ENCODE measurements at places on chromosomes 2 and 18. TPM values are rescaled to one million over a fixed set of nuclear protein-coding genes. Genes with fewer than 3 reads are reported as not detected.

DNA sequence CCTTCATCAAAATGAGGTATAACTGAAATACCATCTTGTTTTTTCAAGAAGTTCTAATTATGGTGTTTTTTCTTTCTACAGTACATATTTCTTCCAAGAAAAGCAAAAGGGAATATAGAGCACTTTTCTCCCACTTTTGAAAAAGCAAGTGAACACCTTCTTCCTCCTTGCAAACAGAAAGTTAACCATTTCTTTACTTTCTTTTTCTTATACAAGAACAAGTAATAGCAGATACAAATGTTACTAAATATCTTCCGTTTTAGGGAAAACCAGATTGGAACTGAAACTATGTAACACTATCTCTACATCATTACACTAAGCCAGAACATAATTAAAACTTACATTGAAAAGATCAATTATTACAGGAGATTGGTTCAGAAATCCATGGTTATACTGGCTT lies 44.0 kb downstream of the COBLL1 start:
- no peaks in the 10 kb centered on the region for H3K27me3 ChIP-seq
- H3K27ac ChIP-seq = no peak overlapping the region
- DNase-seq = no peak
- no peaks in the 10 kb centered on the region for H3K36me3 ChIP-seq
- peaks cover 47% of the 10 kb centered on the region for H3K4me1 ChIP-seq

GRCh38 chr2:129263939-129264338 lies 715.5 kb upstream of the RAB6C start:
- no peaks in the 10 kb centered on the region for H3K4me1 ChIP-seq
- no peak overlapping the region for H3K27ac ChIP-seq
- no peaks in the 10 kb centered on the region for H3K27me3 ChIP-seq
- H3K36me3 ChIP-seq = no peaks in the 10 kb centered on the region
- DNase-seq = no peak

GRCh38 chr2:69022548-69022947 lies 9.6 kb downstream of the ANTXR1 start:
- H3K36me3 ChIP-seq = no peaks in the 10 kb centered on the region
- H3K4me1 ChIP-seq = peaks cover 69% of the 10 kb centered on the region
- no peaks in the 10 kb centered on the region for H3K27me3 ChIP-seq
- H3K27ac ChIP-seq = no peak overlapping the region

- no peak for DNase-seq
- H3K36me3 ChIP-seq = no peaks in the 10 kb centered on the region
- H3K27ac ChIP-seq = no peak overlapping the region
- H3K27me3 ChIP-seq = no peaks in the 10 kb centered on the region
These were observed 40.3 kb downstream of the CLASP1 start for GRCh38 chr2:121608967-121609366.

- H3K4me3 ChIP-seq = no peak overlapping the region
- no peak overlapping the region for H3K27ac ChIP-seq
- no peaks in the 10 kb centered on the region for H3K4me1 ChIP-seq
- DNase-seq = no peak
- no peaks in the 10 kb centered on the region for H3K27me3 ChIP-seq
These were observed 239.7 kb upstream of the RASGRP3 start for GRCh38 chr2:33236482-33237385.

GRCh38 chr2:45269149-45269793 lies 260.0 kb upstream of the SIX2 start:
- no peaks in the 10 kb centered on the region for H3K27me3 ChIP-seq
- no peaks in the 10 kb centered on the region for H3K36me3 ChIP-seq
- no peak for DNase-seq
- no peak overlapping the region for H3K4me3 ChIP-seq

DNA sequence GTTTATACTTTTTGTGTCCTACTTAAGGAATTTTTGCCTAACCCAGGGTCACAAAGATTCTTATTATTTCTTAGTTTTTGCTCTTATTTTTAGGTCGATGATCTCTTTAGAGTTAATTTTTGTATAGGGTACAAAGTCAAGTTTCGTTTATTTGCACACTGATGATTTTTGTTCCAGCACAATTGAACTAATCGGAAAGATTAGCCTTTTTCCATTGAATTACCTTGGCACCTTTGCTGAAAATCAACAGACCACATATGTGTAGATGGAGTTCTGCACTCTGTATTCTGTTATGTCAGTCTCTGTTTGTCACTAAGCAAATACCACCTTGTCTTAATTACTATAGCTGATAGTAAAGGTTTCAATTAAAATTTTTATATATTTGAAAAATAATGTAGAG lies 18.7 kb downstream of the EML4 start:
- no peak for DNase-seq
- H3K36me3 ChIP-seq = no peaks in the 10 kb centered on the region
- no peaks in the 10 kb centered on the region for H3K27me3 ChIP-seq
- peaks cover 6% of the 10 kb centered on the region for H3K4me1 ChIP-seq
- no peak overlapping the region for H3K4me3 ChIP-seq

DNA sequence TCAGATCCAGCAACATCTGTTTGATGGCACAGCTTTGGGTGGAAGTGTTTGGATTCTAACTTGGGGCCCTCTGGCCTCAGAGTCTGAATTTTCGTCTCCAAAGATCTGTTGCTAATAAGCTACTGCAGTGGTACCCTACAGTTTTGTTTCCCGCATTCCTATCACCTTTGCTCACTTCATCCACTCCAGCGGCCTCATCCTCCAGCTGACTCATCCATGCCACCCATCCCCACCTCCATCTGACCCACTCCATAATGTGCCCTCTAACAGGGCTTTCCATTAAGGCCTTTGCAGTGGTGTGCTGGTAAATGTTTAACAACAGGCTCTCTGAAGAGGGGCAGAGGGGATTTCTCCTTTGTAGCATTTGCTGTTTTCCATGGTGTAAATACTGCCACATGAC lies 225.5 kb downstream of the TGIF1 start:
- no peak overlapping the region for H3K4me3 ChIP-seq
- no peak overlapping the region for H3K27ac ChIP-seq
- DNase-seq = no peak
- no peaks in the 10 kb centered on the region for H3K36me3 ChIP-seq
- H3K27me3 ChIP-seq = no peaks in the 10 kb centered on the region

DNA sequence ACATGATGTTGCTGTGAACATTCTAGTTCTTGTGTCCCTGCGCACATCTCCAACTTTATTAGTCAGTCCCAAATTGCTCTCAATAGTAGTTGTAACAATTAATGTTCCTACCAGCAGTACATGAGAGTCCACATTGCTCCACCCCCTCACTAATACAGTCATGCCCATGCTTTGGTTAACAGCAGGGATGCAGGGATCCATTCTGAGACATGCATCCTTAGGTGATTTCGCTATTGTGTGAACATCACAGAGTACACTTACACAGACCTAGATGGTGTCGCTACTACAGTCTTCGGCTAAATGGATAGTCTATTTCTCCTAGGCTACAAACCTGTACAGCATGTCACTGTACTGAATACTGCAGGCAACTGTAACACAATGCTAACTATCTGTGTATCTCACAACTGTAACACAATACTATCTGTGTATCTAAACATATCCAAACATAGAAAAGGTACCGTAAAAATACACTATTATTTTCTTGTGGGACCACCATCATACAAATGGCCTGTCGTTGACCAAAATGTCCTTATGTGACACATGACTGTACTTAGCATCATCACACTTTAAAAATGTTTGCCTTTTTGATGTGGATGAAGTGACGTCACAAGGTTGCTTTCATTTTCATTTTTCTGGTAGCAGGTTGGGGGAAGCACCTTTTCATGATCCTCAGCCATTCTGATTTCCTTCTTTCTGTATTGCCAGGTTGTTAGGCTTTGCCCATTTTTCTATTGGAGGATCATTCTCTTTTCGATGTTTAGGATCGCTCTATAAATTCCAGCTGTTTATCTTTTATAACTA lies 82.9 kb upstream of the RNF152 start:
- no peaks in the 10 kb centered on the region for H3K36me3 ChIP-seq
- no peak for DNase-seq
- peaks cover 4% of the 10 kb centered on the region for H3K4me1 ChIP-seq
- no peak overlapping the region for H3K27ac ChIP-seq
- no peaks in the 10 kb centered on the region for H3K27me3 ChIP-seq
- no peak overlapping the region for H3K4me3 ChIP-seq

- no peaks in the 10 kb centered on the region for H3K4me1 ChIP-seq
- no peaks in the 10 kb centered on the region for H3K36me3 ChIP-seq
- DNase-seq = no peak
- H3K27me3 ChIP-seq = no peaks in the 10 kb centered on the region
- no peak overlapping the region for H3K4me3 ChIP-seq
These were observed 26.1 kb upstream of the SYT4 start for GRCh38 chr18:43303376-43303775.

- H3K36me3 ChIP-seq = peaks cover 4% of the 10 kb centered on the region
- no peak overlapping the region for H3K4me3 ChIP-seq
- DNase-seq = peak; percentile 49
- H3K27me3 ChIP-seq = no peaks in the 10 kb centered on the region
These were observed 65.4 kb downstream of the ZCCHC2 start for GRCh38 chr18:62588217-62588616.

DNA sequence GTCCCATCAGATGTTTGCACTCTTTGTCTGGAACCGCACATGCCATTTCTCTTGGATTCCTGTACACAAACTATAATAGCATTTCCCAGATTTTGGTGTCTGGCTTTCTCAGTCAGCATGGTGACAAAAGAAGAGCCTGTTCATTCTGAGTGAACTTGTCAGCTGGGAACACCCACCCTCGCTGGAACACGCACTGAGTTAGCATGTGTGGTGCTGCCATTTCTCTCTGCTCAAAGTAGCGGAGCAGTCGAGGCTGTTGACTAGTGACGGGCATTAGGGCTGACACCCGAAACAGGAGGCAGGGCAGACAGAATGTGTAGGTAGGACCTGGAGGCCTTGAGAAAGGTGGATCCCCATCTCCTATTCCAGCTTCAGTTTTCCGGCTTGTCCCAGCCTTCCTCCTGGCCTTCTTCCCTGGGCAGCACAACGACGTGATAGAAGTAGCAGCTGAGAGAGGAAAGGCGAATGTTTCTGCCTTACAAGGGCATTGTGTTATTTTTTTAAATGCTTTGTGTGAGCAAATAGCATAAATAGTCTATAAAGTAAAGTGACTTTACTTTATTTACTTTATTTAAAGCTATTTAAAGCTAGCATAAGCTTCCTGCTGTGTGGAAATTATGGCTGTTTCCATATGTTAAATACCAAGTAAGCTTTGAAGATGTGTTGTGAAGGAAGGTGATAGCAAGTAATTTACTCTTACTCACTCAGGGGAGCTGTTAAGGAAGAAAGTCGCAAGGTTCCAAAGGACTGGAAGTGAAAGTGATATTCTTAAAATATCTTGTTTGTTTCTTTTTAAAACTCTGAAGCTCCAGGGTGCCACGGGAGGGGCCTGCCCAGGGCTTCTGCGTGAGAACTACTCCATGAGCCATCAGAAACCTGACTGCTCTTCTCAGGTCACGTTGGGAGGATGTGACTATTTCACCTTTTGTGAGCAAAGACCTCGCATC lies 272.6 kb downstream of the NEDD4L start:
- no peak overlapping the region for H3K4me3 ChIP-seq
- H3K36me3 ChIP-seq = no peaks in the 10 kb centered on the region
- no peak for DNase-seq
- H3K27me3 ChIP-seq = no peaks in the 10 kb centered on the region

DNA sequence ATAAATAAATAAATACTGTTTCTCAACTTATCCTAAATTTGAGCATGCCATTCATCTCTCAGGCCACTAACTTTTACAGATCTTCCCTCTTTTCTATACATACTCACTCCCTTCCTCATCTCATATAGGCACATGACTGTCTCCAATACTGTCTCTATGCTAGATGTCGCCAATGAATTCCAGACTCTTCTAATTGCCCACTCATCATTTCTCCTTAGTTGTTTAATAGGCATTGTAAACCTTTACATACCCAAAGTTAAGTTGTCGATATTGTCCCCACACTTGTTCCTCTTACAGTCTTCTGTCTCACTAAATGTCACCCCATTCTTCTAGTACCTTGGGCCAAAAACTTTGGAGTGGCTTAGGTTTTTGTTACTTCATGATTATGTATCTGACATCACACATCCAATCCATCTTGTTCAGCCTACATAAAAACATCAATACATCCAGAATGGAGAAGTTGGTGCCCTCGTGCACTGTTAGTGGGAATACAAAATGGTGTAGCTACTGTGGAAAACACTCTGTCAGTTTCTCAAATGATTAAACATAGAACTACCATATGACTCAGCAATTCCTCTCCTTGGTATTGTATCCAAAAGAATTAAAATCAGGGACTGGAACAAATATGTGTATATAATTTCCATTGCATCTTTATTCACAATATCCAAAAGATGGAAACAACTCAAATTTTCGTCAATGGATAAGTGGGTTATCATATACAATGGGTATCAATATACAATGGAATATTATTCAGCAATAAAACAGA lies 935.1 kb downstream of the SLC4A3 start:
- H3K36me3 ChIP-seq = no peaks in the 10 kb centered on the region
- no peaks in the 10 kb centered on the region for H3K27me3 ChIP-seq
- H3K27ac ChIP-seq = no peak overlapping the region
- H3K4me3 ChIP-seq = no peak overlapping the region
- H3K4me1 ChIP-seq = no peaks in the 10 kb centered on the region
- DNase-seq = no peak

DNA sequence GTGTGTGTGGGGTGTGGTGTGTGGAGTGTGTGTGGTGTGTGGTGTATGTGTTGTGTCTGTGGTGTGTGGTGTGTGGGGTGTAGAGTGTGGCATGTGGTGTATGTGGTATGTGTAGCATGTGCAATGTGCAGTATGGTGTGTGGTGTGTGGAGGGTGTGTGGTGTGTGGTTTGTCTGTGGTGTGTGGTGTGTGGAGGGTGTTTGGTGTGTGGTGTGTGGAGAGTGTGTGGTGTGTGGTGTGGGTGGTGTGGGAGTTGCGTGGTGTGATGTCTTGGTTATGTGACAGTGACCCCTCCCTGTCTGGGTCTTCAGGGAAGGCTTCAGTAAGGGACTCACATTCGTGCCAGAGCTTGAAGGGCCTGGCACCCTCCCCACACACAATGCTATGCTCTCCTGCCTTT lies 718.2 kb upstream of the SOX11 start:
- H3K27ac ChIP-seq = no peak overlapping the region
- H3K27me3 ChIP-seq = no peaks in the 10 kb centered on the region
- no peaks in the 10 kb centered on the region for H3K36me3 ChIP-seq
- H3K4me1 ChIP-seq = no peaks in the 10 kb centered on the region
- DNase-seq = no peak

DNA sequence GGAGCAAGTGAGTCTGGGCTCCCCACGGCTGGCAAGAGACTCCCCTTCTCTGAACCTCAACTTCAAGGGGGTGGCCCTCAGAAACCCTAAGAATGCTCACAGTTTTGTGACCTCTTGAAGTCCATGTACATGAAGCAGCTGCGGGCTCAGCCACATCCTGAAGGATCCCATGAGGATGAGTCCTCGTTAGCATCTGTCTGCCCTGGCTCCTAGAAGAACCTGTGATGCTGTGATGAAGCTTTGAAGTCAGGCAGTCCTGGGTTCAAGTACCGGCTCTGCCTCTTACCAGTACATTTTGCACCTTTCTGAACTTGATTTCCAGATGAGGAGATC lies 38.1 kb downstream of the SDC1 start:
- no peaks in the 10 kb centered on the region for H3K36me3 ChIP-seq
- no peak overlapping the region for H3K4me3 ChIP-seq
- DNase-seq = no peak
- peaks cover 19% of the 10 kb centered on the region for H3K4me1 ChIP-seq
- H3K27me3 ChIP-seq = no peaks in the 10 kb centered on the region

- DNase-seq = no peak
- H3K4me1 ChIP-seq = no peaks in the 10 kb centered on the region
- H3K27me3 ChIP-seq = no peaks in the 10 kb centered on the region
- H3K36me3 ChIP-seq = no peaks in the 10 kb centered on the region
These were observed 183.5 kb downstream of the SEPTIN10 start for GRCh38 chr2:109430329-109430636.

The CYP27C1 gene
- 3.2 TPM for total RNA-seq

The IL37 gene
- not detected for total RNA-seq

The C2orf66 gene
- total RNA-seq = not detected

The NCKAP5 gene
- total RNA-seq = 8.8 TPM

The SPHKAP gene
- 1.2 TPM for total RNA-seq

The TANC1 gene
- total RNA-seq = 61.9 TPM

The ZNF514 gene
- 14.0 TPM for total RNA-seq

The TFPI gene
- 68.8 TPM for total RNA-seq

The RASGRP3 gene
- 4.2 TPM for total RNA-seq

The GAD1 gene
- not detected for total RNA-seq

Measured in vagina (tissue), 2 donors.